Stimulated activated CD8-positive, alpha-beta memory T cell treated with anti-CD3 and anti-CD28 coated beads, Interleukin-15, amount 100 ng/mL, for 4 hours (primary cell): ENCODE measurements at places on chromosomes 2 and 18.

GRCh38 chr2:17301437-17301836 is 216.8 kb downstream of the RAD51AP2 start:
- DNase-seq: no peak

GRCh38 chr2:239208465-239209180 is 192.2 kb downstream of the HDAC4 start:
- DNase-seq: no peak

GRCh38 chr18:72675394-72675793 is 131.3 kb upstream of the CBLN2 start:
- no peak for DNase-seq

DNA sequence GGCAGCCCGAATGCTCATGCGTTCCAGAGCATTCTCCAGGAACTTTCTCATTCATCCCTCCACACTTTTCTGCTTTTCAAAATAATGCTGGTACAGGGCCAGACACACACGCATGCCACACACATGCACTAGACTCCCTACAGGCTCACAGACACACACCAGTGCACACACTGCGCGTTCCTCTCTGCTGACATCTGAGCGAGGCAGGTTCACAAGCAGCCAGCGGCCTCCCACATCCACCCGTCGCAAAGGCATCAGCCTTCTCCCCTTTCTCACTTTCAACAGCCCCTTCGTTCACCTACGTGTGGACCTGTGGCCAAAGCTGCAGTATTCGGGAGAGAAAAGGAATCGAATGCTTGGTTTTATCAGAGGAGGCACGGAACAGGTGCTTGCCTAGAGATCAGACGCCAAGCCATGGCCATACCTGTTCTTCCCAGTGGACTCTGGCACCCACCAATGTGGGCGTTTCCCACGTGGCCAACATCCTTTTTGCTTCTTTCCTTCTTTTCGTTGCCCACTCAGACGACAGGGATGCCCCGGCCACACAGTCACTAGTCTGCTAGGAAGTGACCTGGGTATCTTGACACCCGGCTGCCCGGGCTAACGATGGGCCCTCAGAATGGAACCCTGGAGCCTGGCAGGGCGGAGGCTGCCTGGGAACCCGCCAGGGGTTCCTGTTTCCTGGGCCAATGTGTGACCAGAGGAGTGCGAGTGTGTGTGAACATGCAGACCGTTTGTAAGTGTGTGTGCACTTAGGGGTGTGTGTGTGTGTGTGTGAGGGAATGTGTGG is 85.8 kb upstream of the ID2 start:
- no peak for DNase-seq

DNA sequence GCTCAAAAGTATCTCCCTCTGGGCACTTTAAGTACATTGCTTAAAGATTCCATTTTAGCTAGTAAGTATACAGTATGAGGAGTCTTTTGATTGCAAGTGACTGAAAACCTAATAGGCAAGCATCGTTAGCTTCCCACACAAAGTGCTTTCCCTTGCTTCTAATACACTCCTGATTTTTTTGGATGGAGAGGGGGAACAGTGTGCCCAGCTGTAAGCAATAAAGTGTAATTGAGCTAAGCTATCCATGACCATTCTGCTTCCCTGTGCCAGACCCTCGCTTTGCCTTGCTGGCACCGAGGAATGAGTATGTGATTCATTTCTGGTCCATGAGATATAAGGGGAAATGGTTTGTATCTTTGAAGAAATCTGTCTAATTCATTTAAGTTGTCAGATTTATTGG is 3.8 kb upstream of the ZNF24 start:
- DNase-seq: no peak

DNA sequence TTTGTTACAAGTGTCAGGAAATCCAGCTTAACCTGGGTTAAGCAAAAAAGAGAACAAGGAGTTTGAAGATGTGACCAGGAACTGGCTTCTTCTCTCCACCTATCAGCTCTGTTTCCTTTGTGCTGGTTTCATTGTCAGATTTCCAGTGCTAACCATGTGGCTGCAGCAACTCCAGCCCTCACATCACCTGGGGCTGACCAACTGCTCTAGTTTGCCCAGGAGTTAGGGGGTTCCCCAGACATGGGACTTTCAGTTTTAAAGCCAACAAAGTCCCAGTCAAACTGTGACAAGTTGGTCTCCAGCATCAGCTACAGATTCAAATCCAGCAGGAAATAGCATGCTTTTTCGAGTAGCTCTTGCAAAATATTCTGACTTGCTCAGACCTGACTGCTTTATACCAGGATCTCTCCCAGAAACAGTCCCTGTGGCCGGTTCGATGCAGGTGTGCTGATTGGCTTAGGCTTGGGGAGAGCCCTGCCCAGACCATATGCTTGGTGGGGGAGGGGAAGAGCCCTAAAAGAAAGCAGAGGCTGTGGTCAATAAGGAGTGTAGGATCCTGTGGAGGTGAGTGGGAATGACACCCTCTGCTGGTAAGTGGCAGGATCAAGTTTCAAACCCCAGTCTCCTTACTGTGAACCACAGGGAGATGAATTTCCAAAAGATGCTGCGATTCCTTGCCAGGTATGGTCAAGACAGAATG is 49.5 kb downstream of the KCNE4 start:
- no peak for DNase-seq

DNA sequence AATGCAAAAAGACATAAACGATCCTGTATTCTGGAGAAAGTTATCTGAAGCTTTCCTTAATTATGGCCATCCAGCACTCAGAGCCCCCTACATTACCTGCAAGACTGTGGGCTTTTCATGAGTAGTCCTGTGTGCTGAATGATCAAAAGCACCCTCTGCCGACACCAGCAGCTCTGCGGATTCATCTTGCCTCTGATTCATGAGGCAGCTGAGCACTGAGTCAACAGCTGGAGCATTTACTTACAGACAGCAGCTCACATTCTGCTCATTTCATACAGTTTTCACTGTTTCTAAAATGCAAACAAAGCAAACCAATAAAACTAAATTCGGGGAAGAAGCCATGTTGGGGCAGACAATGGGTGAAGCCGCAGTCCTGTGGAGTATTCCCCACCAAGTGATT is 886.5 kb downstream of the CNTNAP5 start:
- DNase-seq: no peak

GRCh38 chr2:74177696-74178095 is 983 bp downstream of the MOB1A start:
- no peak for DNase-seq

GRCh38 chr2:113021312-113021711 is 16.1 kb downstream of the IL36A start:
- no peak for DNase-seq

DNA sequence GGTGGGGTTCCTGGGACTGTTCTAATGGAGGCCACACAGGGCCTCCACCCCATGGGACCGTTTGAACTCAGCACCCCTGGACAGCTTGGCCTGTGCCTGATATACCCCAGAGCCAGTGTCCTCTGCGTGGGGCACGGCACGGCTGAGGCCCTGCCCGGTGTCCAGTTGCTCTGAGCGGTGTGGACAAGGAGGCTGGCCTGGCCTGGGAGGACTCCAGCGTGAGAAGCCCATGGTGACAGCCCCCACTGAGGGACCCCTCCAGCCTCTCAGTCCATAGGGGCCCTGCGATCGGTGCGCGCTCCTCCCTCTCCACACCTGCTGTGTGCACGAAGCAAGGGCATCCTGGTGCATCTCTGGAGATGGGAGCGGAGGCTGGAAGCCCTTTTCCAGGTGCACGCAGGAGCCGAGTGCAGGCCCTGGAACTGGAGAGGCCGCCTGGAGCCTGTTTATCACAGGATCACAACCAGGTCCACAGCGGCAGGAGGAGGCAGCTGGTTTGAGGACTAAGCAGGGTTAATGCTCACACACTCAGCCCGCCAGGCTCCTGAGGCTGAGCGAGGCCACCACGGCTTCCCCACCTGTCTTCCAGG is 120.2 kb downstream of the PTGR3 start:
- DNase-seq: no peak

DNA sequence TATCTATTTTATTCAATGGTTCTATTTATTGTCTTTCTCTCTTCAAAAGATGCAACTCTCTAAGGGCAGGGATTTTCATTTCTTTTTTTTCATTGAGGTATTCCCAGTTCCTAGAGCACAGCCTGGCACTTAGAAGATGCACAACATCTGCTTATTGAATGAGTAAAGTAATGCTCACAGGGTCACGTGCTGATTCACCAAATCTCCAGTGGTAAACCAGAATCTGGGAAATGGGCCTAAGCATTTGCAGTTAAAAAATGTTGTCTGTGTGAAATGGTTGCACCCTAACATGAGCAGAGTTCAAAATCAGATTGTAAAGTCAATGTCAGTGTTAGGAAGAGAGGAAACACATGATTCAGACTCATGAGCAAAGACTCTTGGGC is 15.8 kb downstream of the SLC8A1 start:
- DNase-seq: no peak

DNA sequence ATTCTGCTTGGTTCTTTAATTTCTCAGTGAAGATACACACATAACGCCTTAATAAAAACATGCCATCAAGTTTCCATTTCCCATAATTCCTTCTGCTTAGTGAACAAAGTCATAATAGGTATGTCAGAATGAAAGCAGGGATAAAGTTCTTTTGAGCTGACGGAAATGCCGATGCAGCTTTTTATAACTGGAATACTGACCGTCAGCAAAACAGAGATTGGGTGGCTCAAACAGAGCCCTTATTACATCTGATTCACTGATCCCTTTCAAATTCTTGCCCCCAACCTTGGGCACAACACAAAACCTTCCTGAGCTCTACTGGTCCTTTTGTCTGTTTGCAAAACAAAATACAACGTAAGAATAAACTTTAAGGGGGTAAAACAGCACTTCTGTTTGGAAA is 140.4 kb downstream of the CDH2 start:
- DNase-seq: no peak

DNA sequence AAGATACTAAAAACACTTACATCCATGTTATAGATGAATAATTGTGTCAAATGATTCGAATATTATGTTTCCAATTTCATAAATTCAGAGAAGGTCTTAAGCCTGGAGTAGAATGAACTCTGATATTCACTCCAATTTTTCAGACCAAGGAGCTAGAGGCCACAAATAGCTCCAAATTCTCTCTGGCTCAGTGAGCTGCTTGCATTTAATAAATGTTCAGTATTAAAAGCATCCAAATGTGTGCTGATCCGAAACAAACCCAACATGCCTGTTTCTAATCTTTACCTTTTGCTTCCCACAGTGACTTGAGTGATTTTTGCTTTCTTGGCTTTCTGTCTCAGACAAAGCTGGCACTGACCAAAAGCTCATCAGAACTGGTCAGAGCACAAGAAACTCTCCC is 291.4 kb downstream of the CCDC85A start:
- no peak for DNase-seq

DNA sequence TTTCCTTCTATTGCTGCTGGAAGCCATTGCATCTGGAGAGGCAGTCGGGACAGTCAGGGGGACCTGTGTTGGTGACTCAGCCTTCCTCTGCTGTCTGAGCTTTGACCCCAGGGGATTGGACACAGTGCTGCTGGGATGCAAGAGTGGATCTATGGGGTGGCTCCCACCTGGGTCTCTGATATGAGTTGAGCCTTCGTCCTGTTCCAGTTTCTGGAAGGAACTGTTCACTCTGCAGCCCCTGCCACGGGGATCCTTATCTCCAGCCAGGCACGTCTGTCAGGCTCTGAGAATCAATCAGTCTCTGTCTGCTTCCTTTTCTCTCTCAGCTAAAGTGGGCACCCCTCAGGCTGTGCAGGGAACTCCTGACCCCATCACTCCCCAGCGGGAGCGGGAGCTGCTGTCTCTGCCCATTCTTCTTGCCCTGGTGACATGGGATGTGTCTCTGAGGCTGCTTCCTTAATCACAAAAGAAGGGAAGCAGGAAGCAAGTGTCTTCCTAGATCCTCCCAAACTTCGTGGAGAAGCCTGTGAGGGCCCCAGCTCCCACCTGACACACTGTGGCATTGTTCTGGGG is 51.7 kb downstream of the ARHGAP28 start:
- no peak for DNase-seq

GRCh38 chr2:239278361-239278760 is 122.5 kb downstream of the HDAC4 start:
- DNase-seq: no peak

DNA sequence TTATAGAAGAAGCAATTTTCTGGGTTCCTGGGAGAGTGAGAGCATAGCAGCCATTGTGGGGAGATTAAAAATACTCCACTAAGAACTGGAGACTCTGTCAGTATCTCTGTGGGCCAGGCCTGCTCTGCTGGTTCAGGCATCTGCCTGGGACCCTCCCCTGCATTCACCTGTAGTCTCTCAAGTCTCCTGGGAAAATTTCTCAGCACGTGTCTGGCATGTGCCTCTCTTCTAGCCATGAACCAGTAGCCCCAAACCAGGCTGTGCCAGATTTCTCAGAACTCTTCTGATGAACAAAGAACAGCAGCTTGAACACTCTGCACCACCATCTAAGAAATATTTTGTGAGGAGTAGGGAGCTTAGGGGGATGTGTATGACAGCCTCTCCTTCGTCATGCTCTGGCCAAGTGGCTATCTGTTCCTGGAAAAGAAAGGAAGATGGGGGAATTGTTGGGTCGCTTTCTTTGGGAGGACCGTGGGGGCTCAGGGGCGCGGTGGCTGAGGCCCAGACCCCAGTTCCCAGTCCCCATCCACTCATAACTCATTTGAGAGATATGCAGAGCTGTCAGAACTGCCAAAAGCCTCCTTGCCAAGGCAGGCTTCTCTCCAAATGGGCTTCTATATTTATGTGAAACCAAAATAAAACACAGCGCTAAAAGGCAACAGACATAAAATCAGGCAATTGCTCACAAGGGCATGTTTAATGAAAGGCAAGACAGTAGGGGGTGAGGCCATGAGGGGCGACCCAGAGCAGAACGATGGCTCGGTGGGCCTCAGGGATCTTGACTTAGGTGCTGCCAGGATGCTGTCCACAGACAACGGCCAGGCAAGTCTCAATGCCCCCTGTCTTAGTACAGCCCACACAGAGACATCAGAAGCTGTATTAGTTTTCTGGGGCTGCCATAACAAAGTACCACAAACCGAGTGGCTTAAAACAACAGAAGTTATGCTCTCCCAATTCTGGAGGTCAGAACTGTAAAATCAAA is 114.7 kb upstream of the TNP1 start:
- DNase-seq: no peak
